ENCODE measurements at places on chromosomes 4 and X.

GRCh38 chrX:107135049-107135964 lies 16.7 kb upstream of the RBM41 start:
- DNase-seq: peak; percentile 31

GRCh38 chr4:39410415-39410814 lies 3.7 kb downstream of the KLB start:
- no peak for DNase-seq

DNA sequence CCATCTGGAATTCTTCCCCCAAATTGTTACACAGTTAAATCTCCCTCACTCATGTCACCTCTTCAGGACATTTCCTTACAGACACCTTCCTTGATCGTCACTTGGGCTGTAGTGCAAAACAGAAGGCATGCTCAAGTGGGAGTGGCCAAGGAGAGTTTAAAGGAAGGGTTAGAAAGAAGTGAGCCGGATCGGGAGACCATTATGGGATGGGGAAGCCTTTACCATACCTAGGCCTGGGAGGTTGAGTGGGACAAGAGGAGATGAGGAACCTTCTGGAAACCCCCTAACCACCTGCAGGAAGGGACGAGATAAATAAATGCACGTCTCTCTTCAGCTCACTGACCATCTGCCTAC lies 102.7 kb downstream of the UCHL1 start:
- DNase-seq: no peak

DNA sequence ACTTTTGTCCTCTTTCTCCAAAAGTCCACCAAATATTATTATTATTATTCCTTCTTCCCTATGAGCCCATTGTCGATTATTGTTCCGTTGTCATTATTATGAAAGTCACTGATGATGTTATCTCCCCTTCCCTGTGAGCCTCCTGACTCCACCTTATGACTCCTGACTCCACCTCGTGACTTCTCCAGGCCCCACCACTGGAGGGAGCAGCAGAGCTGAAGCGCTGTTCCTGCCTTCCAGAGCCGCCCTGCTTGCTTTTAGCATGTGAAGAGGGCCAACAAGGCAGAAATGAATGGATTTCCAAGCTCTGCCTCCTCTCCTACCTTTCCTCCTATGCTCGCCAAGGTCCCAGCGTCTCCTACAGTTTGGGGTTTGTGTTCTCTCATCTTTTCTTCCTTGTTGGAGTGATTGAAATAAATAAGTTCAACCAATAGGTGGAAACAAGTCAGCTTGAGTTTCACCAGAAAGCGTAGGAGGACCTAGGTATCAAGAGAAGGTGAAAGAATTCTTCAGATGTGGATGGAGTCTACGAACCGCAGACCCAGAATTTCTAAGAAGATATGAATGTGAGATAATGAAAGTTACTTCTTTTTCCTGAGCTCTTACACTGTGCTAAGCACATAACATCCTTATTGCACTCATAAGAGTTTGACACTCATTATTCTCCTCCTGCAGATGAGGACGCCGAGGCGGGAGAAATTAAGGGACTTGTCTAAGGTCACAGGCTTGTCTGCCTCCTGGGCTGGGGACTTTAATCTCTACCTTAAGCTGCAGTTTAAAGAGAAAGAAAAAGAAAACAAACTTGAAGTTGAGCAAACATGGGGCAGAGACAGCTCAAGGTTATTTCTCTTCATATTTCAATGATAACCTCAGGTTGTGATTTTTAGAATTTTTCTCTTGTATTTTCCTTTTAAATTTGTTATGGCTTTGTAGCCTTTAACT lies 26.1 kb downstream of the IGSF1 start:
- peak; percentile 1 for DNase-seq

DNA sequence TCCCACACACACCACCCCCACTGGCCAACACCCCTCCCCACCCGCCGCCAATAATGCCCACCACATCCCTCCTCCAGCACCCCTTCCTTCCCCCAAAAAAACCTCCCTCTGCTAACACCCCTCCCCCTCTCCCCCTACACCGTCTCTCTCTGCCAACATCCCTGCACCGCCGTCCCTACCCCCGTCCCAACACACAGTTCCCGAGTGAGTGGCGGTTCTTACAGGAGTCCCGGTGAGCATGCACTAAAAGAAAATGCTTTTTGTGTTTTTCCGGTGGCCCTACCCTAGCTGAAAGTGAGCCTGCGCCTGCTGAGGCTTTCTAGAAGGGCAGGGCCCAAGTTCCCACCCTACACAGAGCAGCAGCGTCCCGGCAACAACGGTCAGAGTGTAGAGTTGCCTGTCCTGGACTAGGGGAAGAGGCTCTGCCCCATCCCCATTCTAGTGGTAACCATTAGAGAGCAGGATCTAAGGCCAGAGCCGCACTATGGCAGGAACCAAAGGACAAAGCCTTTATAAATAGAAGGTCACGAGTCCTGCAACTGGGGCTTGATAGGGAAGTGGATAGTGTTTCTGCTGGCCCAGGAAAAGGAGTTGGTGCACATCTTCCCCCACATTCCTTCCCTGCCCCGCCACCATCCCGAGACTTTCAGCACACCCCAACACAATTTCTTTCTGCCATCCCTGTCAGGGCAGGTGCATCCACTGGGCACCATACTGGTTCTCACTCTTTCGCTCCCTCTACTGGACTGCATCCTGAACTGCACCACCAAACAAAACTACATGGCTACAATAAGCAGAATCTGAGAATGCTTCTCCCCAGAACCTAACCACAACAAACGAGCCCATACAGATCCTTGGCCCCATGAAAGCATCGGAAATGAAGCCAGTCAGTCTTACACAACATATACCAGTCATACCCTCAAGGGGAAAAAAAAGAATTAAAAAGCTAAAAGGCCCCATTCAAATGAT lies 78.1 kb upstream of the PAGE3 start:
- peak; percentile 1 for DNase-seq

DNA sequence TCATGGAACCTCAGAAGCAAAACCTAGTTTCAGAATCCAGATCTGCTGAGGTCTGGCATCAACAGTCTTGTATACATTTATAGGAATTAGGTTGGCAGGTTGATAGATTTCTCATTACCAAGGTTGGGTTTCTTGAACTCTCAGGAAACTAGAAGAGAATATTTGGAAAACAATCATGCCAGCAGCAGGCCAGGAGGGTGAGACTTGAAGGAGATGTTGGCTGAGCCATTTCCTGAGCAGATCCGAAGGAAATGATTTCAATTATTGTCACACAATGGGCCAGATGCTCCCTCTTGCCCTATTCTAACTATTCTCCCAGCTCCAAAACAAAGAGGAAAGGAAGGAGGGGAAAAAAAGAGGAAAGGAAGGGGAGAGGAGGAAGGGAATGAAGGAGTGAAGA lies 45.2 kb downstream of the SHROOM4 start:
- DNase-seq: no peak

GRCh38 chr4:177293208-177294033 lies 16.3 kb upstream of the NEIL3 start:
- DNase-seq: no peak
